ENCODE measurements at places on chromosomes 1 and 21.

DNA sequence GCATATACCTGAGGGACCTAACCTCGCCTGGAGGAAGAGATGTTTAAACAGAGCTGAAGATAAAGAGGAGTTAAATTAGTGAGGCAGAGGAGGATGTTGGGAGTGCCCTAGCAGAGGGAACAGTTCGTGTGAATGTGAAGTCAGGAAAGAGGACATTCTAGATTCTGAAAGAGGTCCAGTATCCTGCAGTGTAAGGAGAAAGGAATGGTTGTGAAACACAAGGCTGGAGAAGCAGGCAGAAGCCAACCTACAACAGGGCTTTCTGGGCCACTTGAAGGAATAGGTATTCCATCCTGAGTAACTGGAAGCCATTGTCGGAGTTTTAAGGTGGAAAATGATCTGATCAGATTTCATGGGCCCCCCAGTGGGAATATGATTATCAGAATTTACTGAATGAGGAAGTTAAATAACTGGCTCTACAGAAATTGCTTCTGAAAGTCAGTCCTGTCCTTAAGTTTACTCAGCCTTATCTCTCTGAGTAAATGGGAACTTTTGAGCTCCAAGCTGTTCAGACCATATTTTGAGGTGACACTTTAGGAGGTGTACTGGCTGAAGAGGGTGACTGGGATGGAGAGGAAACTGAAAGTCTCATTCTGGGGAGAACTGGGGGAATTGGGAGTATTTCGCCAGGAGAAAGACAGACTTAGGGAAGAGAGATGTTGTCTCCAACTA is 24.4 kb upstream of the FAAH start:
- no peak for DNase-seq

DNA sequence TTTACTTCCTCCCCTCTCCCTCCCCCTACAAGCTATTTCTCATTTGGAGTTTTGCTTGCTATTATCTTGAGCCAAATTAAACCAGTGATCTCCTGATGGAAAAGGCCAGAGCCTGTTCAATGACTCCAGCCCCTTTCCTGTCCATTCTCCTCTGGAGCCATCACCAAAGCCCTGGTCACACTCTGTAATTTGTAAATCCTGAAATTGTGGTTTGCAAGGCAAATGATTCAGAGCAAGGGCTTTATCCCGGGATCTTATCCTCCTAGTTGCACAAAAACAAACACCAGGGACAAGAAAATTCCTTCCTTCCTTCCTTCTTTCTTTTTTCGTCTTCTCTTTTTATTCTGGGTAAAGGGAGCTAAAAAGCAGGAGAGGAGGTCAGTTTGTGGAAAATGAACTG is 366.1 kb upstream of the ST6GALNAC5 start:
- no peak for DNase-seq

DNA sequence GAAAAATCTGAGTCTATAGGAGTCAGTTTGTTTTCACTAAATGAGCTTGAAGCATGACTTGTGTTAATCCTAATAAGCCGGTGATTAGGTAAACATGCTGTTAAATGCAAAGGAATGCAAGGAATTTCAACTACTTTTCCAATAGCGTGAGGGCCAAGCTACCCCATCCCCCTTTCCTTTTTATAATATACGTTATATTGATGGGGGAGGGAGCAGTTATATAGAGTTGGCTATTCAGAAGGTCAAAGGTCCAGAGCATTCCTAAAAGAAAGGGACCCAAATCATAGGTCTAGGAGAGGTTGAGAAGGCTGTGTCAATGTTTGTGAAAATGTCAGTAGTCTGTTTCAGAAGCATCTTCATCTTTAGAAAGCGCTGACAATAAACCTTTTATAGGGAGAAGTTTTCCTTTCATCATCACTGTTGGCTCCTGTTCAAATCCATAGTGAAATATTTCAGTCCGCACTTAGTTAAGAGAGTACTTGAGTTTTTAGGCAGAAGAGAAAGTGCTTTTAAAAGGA is 3.8 kb downstream of the CCN1 start:
- DNase-seq = no peak

DNA sequence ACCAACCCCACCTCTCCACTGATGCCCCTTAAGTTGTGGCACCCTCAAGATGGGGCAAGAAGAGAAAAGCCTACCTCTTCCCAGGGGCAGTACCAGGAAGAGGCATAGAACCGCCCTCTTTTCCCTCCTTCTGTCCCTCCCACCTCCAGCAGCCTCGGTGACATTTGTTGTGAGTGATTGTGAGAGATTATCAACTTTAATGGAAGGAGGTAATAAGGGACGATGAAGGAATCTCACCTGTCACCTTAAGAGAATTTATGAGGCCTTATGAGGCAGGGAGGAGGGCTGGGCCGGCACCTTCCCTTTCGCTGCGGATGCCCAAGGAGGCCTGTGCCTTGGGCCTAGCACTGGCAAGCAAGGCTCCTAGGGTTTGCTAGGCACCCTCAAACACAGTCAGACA is 1.4 kb upstream of the ADGRB2 start:
- DNase-seq = no peak

- no peak for DNase-seq
Measured at GRCh38 chr1:22691031-22691753, 19.4 kb upstream of the EPHB2 start.

GRCh38 chr1:42259739-42260064 is 75.3 kb downstream of the FOXJ3 start:
- no peak for DNase-seq

DNA sequence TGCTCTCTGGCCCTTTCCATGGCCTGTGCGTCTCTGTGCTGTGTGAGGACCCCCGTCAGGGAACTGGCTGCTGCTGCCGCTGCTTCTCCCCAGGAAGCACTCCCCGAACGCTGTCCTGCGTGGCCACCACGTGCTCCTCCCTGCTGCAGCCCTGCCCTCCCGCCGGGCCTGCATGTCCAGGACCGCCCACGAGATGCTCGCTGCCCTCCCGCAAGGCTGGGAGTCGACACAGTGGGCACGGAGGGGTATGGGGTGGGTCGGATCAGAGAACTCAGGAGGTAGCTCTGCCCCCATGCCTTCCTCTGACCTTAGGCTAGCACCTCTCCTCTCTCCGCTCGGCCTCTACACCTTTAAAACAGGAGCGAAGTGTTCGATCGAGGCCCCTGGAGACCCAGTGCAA is 171.9 kb upstream of the AJAP1 start:
- no peak for DNase-seq

Measured in stimulated activated CD8-positive, alpha-beta memory T cell treated with anti-CD3 and anti-CD28 coated beads, Interleukin-4, amount 100 ng/mL, for 1 hour (primary cell).